ENCODE measurements at places on chromosomes 1 and 21. TPM values are rescaled to one million over a fixed set of nuclear protein-coding genes. Genes with fewer than 3 reads are reported as not detected.

Gene KRTAP7-1
- total RNA-seq, result not detected

Gene LAPTM5
- total RNA-seq, result 1,384 TPM

Gene PRAMEF33
- not detected for total RNA-seq

Gene KMO
- total RNA-seq, result 12.8 TPM

Gene TRAF5
- total RNA-seq, result 149 TPM

Gene FOXJ3
- total RNA-seq, result 80.3 TPM

Gene S100B
- total RNA-seq, result not detected

Gene FABP3
- total RNA-seq, result not detected

Gene GREM2
- not detected for total RNA-seq

Gene SH3BGRL3
- total RNA-seq, result 230 TPM

Gene TMPRSS15
- not detected for total RNA-seq

Gene KLHDC9
- 1.6 TPM for total RNA-seq

Gene GJC2
- total RNA-seq, result 0.61 TPM

Gene SGIP1
- total RNA-seq, result not detected

Gene UBE2U
- not detected for total RNA-seq

Gene GOLT1A
- not detected for total RNA-seq

Gene RBM34
- total RNA-seq, result 131 TPM

Gene SLFNL1
- 1.4 TPM for total RNA-seq

Gene NUF2
- 1.8 TPM for total RNA-seq

Gene OR2T29
- 1.9 TPM for total RNA-seq

Gene CLCNKA
- total RNA-seq, result not detected

Gene CLCA2
- not detected for total RNA-seq

Gene FALEC
- total RNA-seq, result 2.6 TPM

Gene TMEM200B
- total RNA-seq, result not detected

Gene SYT14
- not detected for total RNA-seq

Gene G0S2
- total RNA-seq, result not detected

Gene CD1C
- 7.4 TPM for total RNA-seq
